Lower leg skin (tissue), 4 donors: ENCODE measurements at places on chromosomes 13 and 19.
A peak's percentile ranks its signal among the peaks of the same experiment; 100 is the strongest.

GRCh38 chr13:30138511-30138910 is 168.8 kb downstream of the KATNAL1 start:
- DNase-seq, result no peak

DNA sequence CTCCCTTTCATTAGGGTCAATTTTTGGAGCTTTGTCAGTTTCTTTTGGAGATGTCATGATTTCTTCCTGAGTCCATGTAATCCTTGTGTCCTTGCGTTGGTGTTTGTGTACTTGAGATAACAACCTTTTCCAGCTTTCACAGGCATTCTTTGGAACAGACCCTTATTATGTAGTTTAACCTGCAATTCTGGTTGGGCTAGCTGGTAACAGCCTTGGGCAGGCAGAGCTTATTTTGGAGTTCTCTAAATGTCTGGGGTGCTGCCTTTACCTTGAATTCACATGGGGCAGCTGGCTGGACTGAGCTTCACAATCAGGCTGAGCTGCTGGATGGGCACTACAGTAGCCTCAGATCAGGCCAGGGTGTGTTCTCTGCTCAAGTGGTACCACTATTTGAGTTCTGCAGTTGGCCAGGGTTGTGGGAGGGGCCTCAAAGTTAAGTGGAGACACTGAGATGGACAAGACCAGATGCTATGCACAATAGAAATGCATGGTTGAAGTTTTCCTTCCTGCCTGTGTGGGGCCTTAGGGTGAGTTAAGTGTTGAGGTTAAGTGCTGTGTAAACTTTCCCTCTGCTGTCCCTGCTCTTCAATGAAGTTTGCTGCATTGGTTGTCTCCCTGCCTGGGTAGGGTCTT is 277.3 kb downstream of the ATP8A2 start:
- no peak for DNase-seq

GRCh38 chr13:107865318-107865575 is 350.1 kb downstream of the LIG4 start:
- no peak for DNase-seq

DNA sequence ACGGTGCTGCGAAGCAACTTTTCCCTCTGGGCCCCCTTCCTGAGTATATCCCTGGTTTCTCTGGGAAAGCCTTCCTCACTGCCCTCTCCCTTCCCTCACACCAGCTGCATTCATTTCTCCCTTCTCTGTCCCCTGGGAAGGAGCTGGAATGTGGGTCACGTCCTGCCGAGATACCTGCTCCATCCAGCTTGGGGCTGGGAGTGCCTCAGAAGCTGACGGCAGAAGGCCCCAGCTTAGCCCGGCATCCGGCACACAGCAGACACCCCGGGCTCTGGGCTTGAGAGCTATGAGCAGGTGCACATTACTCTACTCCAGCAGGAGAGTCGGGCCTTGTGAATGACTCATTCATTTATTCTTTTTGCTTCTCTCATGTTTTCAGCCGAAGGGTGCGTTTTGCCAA is 170.6 kb downstream of the TEX29 start:
- peak; percentile 56 for DNase-seq

- no peak for DNase-seq
These were observed 1.1 kb downstream of the CNN1 start for GRCh38 chr19:11539495-11540365.

DNA sequence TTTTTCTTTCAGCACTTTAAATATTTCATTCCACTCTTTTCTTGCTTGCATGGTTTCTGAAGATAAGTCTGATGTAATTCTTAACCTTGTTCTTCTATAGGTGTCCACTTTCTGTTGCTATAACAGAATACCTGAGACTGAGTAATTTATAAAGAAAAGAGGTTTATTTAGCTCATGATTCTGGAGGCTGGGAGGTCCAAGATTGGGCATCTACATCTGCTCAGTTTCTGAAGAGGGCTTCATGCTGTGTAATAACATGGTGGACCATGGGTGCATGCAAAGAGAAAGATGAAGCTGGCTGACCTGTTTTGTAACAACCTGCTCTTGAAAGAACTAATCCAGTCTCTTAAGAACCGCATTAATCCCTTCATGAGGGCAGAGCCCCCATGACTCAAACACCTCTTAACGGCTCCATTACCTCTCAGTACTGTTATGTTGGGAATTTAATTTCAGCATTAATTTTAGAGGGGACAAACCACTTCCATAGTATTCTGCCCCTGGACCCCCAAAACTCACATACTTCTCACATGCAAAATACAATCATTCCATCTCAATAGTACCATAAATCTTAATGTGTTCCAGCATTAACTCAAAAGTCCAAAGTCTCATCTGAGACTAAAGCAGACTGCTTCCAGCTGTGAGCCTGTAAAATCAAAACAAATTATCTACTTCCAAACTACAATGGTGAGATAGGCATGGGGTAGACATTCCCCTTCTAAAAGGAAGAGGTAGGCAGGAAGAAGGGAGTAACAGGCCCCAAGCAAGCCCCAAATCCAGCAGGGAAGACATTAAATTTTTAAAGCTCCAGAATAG is 9.6 kb upstream of the FGF9 start:
- DNase-seq, result no peak
